ENCODE measurements at places on chromosomes 16 and 17.
A peak's percentile ranks its signal among the peaks of the same experiment; 100 is the strongest.

- no peak for DNase-seq
Measured at GRCh38 chr17:63337579-63337978, 108.5 kb downstream of the CYB561 start.

DNA sequence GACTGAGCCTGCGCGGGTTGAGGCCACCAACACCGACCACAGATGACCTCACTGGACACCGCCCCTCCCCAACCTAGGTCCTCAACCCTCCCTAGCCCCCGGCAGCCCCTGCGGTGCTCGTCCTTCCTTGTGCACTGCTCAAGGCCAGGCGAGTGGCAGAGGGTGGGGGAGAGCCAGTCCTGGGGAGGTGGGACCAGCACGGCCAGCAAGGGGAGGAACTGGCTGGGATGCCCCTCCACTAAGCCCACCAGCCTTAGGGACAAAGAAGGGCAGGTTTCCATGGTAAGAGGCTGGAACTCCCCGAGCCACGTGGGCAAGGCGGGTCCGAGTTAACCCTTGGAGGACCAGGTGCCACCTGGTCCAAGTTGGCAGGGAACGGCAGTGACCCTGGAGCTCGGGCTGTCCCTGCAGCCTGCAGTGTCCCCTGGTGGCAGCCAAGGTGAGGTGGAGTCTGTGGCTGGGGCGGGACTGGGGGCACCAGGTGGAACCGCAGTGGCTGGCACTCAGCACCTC, 9.2 kb downstream of the FSCN2 start:
- no peak for DNase-seq

DNA sequence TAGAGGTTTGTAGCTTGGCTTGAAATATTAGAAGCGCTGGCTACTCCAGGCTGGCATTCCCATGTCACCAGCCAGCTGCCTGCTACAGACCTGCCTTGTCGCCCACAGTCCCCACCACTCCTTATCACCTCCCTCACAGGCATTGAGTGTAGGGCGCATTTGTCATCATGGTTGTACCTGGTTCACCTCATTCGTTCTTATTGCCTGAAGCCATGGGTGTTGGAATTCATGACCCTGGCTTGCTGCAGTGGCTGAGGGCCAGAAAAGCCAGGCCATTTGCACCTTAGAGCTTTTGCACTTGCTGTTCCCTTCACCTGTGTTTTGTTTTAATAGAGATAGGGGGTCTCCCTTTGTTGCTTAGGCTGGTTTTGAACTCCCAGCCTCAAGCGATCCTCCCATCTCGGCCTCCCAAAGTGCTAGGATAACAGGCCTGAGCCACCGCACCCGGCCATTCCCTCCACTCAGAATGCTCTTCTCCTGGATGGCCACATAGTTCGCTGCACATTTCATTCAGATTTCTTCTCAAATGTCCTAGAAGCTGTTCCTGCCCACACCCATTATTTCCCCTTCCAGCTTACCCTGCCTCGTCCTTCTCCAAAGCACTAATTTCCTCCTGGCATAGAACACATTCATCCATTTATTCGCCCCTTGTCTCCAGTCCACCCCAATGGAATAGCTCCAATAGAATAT, 97.6 kb downstream of the C16orf78 start:
- DNase-seq, result no peak

GRCh38 chr16:31127182-31127581, 8.3 kb downstream of the PRSS8 start:
- DNase-seq, result no peak

DNA sequence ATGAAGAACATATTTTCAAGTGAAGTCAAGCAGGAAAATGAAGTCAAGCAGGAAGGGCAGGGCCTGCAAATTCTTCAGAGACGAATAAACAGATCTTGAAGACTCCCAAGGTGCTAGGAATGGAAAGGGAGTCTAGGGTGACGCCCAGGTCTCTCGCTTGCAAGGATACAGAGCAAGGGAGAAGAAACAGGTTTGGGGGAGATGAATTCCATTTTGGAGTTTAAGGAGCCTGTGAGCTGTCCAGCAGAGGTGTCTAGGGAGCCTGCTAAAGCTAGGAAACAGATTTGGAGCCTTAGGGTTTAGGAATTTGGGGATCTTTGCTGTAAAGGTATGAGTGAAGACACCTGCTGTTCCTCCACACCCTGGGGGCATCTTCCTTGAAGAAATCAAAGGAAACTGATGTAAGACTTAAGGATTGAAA, 2.0 kb upstream of the UNKL start:
- DNase-seq, result no peak

- peak; percentile 6 for DNase-seq
Measured at GRCh38 chr17:1882836-1883235, 53.0 kb downstream of the RPA1 start.

DNA sequence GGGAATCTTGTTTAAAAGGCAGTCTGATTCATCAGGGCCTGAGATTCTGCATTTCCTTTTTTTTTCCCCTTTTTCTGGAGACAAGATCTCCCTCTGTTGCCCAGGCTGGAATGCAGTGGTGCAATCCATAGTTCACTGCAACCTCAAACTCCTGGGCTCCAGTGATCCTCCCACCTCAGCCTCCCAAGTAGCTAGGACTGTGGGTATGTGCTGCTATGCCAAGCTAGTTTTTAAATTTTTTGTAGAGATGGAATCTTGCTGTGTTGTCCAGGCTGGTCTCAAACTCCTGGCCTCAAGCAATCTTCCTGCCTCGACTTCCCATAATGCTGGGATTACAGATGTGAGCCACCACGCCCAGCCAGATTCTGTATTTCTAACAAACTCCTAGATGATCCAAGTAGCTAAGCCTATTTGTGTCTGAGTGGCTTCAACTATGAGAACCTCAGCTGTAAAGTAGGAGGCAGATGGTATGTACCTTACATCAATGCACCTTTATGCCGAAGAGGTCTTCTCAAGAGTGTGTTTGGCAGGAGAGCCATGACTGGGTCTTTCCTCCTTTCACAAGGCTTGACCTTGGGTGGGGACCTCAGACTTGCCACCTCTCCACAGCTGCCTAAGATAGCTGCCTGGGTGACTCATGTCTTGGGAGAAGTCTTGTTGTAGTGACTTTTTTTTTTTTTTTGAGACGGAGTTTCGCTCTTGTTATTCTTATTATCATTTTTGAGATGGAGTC, 10.9 kb downstream of the LDAF1 start:
- no peak for DNase-seq

DNA sequence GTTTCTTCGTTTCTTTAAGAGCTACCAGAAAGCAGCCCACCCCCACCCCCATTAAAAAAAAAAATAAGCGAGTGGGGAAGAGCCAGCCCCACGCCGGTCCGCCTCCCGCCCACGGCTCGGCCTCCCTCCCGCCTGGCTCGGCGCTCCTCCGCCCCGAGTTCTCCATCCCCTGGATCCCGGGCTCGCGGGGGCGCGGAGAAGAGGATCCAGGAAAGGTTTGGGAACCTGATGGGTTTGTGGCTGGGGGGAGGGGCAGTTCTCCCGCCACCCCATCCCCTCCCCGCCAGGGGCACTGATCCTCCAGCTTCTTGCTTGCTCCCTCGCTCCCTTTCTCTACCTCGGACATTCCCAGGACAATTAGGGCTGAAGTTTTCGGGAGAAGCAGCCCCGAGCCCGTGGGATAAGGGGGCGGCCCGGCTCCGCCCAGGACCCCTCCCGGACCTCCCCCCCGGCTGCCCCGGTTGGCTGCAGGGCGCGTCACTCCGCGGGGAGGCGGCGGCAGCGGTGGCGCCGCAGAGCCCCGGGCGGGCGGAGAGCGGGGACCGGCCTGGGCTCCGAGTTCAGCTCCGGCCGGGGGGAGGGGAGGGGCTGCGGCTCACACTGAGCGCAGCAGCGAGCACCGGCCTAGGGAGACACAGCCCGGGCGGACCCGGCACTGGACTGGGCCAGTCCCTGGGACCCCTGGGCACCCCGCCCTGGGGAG, 1.0 kb upstream of the SALL1 start:
- no peak for DNase-seq

DNA sequence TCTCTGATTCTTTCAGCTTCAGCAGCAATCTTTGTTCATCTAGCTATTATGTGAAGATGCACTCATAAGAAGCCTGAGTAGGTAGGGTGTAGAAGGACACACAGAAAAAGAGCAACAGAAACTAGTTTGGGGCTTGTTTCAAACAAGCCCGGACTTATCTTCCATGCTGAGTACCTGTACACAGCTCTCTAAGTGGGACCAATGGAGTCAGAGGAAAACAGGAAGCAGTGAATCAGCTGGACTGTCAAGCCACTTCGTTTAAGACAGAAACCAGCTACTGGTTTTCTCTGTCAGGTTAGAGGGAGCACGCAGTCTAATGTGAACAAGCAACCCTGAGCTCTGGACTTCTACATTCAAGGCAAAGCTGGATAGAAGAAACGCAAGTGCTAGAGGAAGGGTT, 16.0 kb downstream of the MAP2K6 start:
- no peak for DNase-seq

DNA sequence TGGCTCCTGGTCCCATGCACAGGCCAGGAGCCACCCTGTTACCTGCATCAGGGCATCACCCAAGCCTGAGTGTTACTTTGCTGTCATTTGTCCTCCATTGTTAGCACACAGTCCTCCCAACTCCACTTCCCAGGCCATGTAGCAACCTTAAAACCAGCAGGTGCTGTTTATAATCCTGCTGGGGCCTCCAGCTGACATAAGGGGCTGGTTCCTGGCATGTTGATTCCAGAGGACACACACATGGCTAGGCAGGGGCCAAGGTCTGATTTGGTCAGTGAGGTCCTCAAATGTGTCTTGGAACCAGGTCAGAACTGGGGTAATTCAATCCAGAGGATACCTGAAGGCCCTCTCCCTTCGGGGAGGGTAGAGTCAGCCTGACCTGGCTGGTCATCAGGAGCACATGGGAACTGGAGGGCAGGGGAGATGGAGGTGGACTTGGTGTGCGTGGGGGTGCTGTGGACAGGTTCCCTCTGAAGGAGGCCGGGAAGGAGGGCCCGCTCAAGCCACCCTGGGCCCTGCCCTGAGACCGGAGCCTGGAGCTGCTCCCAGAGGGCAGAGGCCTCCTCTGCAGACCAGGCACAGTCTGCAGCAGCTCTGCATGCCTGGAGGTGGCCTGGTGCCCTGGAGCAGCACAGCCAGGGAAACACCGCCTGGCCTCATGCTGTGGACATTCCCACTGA, 6.6 kb downstream of the ADORA2B start:
- no peak for DNase-seq

DNA sequence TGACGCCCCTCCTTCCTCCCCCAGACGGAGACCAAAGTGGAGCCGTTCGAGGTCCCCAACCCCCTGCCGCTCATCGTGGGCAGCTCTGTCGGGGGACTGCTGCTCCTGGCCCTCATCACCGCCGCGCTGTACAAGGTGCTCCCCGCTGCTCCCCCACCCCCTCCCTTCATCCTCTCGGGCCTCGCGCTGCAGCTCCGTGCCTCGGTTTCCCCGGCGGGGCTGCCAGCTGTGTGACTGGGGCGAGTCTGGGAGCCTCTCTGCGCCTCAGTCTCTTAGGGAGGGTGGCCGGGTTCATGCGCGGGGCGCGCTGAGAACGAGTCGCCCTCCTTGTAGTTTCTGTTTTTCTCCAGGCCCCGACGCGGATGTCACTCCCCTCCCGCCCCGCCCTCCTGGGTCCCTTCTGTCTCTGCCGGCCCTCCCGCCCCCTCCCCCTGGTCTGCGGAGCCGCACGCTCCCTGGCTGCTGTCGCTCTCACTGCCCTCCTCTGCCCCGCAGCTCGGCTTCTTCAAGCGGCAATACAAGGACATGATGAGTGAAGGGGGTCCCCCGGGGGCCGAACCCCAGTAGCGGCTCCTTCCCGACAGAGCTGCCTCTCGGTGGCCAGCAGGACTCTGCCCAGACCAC, 23.7 kb upstream of the ITGAX start:
- no peak for DNase-seq

GRCh38 chr17:71521724-71522123, 599.1 kb upstream of the SOX9 start:
- no peak for DNase-seq

- DNase-seq, result no peak
Measured at GRCh38 chr17:63701456-63701820, 1.5 kb upstream of the LIMD2 start.

DNA sequence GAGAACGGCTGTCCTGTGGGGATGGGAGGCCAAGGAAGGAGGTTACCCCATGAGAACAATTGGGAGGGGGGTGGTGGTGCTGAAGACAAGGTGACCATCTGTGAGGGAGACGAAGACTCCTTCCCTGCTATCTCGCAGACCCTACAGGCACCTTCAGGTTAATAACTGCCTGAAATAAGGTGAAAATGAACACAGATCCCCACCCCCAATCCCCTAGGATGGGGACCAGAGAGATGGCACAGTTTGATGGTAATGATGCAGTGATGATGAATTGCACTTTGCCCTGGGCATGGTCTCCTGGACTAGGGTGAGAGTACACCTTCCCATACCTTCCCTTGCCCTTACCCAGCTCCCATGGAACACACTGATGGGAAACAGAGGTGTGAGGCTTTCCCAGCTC, 1.4 kb upstream of the NAE1 start:
- no peak for DNase-seq

DNA sequence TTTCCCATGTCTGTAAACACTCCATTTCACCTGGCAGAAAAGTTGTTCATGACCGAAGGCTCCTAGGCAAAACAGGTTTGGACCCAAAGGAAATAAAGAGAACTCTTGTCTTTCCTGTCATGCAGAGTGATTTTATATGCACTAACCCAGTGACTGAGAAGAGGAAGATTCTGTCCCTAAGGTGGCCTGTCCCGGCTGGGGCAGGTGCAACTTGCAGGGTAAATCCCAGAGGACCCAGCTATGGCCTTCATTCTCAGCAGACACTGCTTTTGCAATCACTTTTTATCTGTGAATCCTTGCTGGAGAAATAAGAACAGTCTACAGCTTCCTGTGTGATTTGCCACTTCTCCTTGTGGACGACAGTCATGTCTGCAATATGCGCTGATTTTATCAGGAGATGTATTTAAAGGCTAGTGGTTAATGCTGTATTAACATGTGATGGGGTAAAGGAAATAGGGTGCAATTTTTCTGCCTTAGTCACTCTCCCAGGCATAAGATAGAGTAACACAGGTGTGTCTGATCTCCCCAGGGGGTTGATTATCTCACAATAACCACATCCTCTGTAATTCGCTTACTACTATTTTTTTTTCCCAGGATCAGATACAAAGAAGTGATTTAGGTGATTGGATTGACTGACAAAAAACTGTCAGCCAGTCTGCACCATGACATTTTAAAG, 696.8 kb upstream of the SOX9 start:
- DNase-seq, result no peak

- no peak for DNase-seq
Measured at GRCh38 chr17:66427134-66427533, 124.7 kb downstream of the PRKCA start.

DNA sequence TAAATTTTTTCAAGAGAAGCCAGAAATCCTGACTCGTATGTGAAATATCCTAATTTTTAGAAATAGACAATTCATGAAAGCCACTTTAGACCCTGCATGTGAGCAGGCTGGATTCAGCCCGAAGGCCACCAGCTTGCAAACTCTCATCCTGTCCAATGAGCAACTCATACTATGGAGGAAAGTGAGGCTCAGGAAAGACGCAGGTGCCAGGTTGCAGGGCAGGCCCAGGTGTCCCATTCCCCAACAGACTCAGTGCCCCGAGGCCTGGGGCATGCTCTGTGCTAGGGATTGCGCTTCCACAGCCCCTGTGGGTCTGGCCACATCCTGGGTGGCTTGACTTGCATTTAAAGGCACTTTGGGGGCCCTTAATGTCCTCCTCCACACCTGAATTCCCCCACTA, 16.7 kb upstream of the RASD1 start:
- no peak for DNase-seq

- DNase-seq, result no peak
Measured at GRCh38 chr17:74578979-74579378, 11.7 kb upstream of the CD300H start.
